ENCODE measurements at places on chromosomes 12 and 14.

DNA sequence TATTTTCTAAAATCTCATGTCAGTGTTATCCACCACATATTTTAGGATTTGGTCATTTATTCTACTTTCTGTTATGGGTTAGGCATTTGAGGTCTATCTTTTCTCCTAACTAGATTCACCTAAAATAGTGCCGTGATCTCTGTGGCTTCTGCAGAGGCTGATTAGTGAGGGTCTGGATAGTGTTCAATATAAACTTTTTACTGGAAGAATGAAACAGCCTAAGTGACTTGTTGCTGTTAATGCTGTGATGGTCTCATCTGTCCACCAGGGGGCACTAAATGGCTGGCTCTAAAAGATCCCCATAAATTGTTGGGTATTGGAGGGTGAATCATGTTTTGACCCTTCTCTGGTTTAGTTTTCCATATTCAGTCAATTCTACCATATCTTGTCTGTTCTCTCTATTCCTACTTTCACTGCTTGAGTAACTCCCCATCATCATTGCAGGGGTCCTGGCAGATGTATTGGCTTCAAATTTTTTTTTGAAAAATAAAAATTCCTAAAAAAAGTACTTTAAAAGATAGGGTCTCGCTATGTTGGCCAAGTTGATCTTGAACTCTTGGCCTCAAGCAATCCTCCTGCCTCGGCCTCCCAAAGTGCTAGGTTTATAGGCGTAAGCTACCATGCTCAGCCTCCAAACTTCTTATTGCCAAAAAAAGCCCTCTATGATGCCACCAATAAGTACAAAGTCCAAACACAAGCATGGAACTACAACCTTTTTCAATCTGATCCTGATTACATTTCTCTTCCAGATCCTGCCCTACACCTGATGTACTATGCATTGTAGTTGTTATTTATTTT, 6.9 kb downstream of the PABPN1 start:
- DNase-seq = peak; percentile 80

DNA sequence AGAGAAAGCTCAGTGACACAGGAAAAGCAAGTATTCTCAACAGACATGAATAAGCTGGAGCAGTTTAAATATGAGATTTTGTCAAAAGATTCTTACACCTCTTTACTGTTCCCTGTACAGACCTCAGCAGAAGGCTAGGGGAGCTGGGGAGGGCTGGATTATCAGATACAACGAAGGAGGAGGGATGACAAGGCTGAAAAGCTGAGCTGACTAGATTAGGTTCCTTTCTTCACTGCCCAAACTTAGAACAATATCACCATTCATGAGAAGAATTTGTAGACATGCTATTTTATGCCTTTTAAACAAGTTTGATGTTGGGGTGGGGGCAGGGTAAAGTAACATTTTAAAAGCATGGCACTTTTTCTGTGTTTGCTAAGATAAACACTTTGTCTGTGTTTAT, 611.1 kb downstream of the AACS start:
- DNase-seq = no peak

DNA sequence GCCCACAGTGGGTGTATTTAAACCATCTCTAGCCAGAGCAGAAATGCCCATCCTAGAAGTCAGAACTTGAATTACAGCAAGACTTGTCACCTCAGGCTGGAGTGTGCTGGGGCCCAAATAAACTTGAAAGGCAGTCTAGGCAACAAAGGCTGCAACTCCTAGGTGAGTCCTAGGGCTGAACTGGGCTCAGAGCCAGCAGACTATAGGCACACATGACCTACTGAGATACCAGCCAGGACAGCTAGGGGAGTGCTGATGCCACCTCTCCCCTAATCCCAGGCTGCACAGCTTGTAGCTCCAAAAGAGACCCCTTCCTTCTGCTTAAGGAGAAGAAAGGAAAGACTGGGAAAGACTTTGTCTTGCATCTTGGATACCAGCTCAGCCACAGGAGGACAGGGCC, 106.0 kb downstream of the TXNDC16 start:
- peak; percentile 10 for DNase-seq

- no peak for DNase-seq
Measured at GRCh38 chr12:53036802-53037201, 13.1 kb upstream of the TNS2 start.

DNA sequence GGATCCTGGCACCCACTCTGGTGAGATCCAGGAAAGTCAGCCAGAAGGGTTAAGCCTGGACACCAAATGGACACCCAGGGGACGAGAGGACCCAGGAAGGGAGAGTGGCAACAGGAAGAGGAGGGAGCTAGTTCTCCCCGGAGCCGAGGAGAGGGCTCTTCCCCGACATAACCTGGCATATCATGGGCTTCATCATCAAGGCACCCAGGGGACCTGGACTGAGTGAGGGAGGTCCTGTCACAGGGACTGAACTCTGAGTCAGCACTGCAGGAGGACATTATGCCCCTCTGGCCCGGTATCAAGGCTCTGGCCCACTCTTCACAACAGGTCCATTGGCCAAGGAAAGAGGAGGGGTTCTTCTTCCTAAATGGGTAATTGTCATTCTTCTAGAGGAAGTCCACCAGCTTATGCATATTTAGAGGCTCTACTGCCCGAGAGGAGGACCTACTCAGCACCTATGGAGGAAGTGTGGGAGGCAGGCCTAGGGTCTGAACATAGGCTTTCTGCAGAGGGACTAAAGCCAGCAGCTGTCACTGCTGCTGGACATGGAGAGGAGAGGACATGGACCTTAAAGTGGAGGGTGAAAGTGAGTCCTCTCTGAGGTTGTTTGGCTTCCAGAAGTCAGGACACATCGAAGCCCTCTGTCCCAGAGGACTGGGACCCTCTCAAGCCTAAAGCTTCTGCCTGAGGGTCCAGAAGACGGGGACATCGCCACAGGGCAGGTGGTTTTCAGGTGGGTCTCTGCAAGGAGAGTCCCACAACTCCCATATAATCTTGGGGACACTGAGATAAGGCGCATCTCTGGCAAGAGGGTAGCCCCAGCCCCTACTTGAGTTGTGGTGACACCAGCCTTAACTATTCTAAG, 18.6 kb downstream of the ISCA2 start:
- no peak for DNase-seq

DNA sequence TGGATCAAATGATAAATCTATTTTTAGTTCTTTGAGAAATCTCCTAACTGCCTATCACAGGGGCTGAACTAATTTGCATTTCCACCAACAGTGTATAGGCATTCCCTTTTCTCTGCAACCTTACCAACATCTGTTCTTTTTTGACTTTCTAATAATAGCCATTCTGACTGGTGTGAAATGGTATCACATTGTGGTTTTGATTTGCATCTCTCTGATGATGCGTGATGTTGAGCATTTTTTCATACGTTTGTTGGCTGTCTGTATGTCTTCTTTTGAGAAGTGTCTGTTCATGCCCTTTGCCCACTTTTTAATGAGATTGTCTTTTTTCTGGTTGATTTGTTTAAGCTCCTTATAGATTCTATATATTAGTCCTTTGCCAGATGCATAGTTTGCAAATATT, 67.1 kb downstream of the IFNG-AS1 start:
- no peak for DNase-seq

DNA sequence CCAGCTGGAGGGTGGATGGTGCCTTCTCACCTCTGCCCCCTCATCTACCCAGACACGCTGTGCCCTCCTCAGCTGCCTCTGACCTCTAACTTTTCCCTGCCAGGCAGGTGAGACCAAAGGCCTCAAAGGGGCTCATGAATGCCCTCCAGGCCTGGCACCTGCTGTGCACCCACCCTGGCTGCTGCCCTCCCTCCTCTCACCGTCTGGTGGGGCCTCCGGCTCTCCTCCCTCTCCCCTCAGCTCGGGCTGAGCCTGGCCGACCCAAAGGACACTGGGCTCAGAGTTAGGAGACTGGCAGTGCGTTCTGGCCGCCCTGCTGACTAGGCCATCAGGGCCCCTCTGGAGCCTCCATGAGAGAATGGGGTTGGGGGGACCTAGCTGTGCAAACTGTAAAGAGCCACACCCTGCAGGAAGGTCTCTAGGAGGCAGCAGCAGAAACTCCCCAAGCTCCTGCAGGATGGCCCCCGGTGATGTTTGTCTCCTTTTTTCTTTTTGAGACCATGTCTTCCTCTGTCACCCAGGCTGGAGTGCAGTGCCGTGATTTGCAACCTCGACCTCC, 40.3 kb upstream of the PPP1R13B start:
- DNase-seq = no peak

DNA sequence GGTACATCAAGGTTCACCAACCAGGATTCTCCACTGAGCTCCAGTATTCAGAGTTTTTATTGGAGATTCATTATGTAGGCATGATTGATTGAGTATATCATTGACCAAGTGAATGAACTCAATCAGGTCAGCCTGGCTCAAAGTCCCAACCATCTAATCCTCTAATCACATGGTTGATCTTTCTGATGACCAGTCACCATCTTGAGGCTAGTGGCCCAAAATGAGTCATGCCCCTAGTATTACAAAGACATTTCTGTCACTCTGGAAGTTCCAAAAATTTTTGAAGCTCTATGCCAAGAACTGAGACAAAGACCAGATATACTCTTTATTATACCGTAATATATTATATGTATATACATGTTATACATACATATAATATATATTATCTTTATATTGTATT, 75.9 kb upstream of the ATF7IP start:
- DNase-seq = no peak

DNA sequence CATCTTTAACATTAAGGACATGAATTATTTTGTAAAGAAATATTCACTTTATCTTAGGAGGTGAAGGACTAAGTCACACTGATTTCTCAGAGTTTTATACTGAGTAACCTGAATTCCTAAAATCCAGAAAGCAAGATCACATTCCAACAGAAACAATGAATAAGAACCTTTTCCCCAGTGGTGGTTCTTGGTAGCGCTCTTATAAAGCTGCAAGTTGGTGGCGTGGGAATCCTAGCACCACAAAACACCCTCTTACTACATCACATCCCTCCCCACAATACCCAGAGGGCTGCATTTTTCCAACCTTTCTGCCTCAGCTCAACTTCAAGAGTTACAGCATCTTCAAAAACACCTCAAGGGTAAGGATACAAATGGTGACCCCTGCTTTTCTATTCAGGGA, 44.0 kb upstream of the SMUG1 start:
- no peak for DNase-seq

- no peak for DNase-seq
Measured at GRCh38 chr12:88399811-88400210, 180.5 kb downstream of the KITLG start.

DNA sequence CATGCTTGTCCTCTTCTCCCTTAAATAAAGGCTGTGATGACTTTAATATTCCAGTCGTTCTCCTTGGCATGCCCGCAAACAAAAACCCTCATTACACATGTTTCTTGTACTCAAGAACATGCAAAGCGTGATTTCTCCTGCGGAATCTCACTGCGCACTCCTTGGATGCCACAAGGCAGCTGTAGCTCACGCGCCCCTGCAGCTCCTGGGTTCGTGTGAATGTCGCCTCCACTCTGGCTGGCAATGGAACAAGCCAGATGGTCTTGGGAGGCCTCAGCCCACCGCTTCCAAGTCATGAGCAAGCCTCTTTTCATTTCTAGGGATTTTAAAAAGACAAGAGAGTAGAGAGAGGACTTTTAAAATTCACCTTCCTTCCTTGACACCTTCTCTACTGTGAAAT, 403.8 kb downstream of the PCNX1 start:
- DNase-seq = no peak

- no peak for DNase-seq
Measured at GRCh38 chr12:75564852-75565251, 53.4 kb upstream of the KRR1 start.

DNA sequence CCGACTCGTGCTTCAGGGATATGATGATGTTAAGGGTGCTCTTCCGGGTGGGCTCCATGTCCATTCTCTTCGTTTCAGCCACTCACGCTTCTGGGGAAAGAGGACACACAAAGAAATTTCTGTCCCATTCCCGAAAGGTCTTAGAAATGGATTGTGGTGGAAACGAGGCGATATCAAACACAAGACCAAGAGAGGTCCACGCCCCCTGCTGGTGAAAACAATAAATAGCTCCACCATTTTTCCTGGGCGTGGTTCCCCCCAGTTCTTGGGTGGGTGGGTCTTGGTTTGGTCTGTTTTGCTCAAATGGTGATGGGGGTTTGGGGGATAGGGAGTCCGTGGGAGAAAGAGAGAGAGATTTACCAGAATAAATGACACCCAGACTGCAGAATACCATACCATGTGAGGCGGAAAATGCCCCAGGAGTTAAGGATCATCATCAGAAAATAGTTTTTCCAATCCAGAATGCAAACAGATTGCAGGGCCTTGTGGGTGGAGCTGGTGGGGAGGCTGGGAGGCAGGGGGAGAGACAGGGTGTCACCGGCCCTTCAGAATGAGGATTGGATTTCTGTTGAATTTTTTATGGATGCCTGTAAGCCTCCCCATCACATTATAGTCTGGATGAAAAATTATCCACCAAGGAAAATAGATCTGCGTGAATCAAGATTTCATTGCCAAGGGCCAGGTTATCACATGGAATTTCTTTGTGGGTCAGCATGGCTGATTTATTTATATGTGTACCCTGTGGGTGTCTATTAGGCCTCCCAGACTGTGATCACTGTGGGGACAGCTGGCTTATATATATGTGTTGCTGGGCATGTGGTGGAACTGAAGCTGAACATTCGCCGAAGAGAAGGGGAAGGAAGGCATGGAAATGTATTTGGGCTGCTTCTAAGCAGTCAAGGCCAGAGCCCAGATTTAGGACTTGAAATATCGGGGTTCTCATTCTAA, 55.8 kb downstream of the SRRM4 start:
- DNase-seq = peak; percentile 56

- no peak for DNase-seq
Measured at GRCh38 chr14:75383721-75384120, 44.1 kb upstream of the JDP2 start.

DNA sequence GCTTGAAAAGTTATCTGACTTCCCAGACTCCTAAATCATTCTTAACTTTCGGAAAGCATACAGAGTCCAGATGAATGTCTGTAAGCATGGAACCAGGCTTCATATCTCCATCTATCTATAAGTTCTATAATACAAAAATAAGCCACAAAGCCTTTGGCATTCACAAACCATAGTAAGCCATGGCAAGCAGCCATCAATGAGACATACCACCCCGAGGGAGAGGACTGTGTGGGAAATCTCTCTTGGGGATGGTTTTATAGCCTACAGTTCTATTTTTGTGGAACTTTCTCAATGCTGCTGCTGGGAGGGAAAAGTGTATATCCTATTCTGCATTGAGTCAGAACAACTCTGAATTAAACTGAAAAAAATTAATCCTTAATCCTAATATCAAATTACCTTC, 20.4 kb downstream of the EGLN3 start:
- no peak for DNase-seq

DNA sequence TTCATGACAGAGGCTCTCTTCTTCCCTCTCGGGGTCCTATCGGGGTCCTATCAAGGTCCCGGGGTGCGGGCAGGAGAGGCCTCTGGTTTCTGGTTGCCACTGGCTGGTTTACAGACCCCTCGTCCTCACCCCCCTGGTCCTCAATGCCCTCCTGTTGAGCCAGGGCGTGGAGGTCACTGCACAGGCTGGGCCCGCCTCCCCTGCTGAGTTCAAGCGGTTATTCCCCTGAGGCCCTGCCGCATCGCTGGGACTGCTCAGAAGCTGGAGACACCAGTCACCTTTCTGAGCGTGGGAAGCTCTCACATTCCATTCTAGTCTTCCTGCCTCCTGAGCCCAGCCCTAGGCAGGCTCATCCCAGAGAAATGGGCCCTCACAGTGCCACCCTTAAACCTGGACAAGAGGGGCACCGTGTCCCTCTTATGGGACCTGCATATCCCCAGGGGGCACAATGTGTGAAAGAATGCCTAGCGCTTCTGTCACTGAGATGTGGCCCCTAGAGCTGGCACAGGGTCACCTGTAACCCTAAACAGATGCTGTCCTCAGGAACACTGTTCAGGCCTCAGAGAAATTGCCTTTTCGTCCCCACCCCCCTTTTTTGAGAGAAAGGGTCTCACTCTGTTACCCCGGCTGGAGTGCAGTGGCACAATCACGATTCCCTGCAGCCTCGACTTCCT, 177.7 kb upstream of the RGS6 start:
- no peak for DNase-seq

GRCh38 chr14:78448164-78449094, 278.3 kb downstream of the NRXN3 start:
- peak; percentile 75 for DNase-seq
